Esophagus squamous epithelium (tissue), 5 donors: ENCODE measurements at places on chromosomes 7 and 10.

DNA sequence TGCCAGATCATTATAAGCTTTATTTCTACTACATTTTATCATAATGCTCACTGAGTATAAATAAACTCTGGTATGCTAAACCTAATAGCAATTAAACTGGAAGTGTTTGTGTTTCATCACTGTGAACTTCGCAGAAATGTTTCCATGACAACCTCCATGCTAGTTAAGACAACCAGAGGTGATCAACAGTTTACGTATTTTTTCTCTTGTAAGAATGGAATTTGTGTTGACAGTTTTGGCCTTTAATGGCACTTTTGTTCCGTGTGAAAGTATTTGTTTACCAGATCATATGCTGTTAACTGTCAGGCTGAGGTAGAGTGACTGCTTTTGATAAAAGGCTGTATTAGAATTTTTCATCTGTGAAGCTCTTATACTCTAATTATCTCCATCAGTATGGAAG, 212.1 kb upstream of the PPP1R3A start:
- H3K36me3 ChIP-seq = no peaks in the 10 kb centered on the region
- H3K27ac ChIP-seq = no peak overlapping the region
- no peaks in the 10 kb centered on the region for H3K27me3 ChIP-seq
- no peaks in the 10 kb centered on the region for H3K4me1 ChIP-seq
- no peak for DNase-seq

- no peaks in the 10 kb centered on the region for H3K4me1 ChIP-seq
- H3K4me3 ChIP-seq = no peak overlapping the region
- H3K27ac ChIP-seq = no peak overlapping the region
These were observed 226.2 kb downstream of the POLR1F start for GRCh38 chr7:19482628-19483027.

GRCh38 chr10:57145548-57145947, 784.5 kb upstream of the ZWINT start:
- H3K27me3 ChIP-seq = no peaks in the 10 kb centered on the region
- H3K36me3 ChIP-seq = no peaks in the 10 kb centered on the region
- DNase-seq = no peak
- no peaks in the 10 kb centered on the region for H3K4me1 ChIP-seq
- H3K27ac ChIP-seq = no peak overlapping the region

DNA sequence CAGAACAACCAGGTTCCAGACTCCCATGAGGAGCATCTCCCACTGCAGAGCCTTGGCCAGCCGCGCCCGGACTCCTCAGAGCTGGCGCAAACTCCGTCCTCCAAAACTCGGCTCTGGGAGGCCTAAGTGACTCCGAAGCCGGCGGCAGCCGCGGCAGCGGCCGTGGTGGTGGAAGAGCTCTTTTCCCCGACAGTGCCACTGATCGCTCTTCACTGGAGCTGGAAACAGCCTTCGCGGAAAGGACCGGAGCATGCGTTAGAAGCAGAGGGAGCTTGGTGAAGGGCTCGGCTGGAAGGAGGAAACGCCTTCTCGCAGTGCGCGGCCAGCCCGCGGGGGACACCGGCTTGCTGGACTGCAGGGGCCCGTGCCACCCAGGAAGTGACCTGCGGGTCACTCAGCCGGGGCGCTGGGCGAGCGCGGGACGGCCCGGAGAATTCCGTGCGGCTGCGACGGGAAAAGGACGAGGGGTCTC, 5.0 kb upstream of the HOXA13 start:
- DNase-seq = no peak
- peaks cover 77% of the 10 kb centered on the region for H3K27me3 ChIP-seq
- no peak overlapping the region for H3K4me3 ChIP-seq
- H3K36me3 ChIP-seq = no peaks in the 10 kb centered on the region

DNA sequence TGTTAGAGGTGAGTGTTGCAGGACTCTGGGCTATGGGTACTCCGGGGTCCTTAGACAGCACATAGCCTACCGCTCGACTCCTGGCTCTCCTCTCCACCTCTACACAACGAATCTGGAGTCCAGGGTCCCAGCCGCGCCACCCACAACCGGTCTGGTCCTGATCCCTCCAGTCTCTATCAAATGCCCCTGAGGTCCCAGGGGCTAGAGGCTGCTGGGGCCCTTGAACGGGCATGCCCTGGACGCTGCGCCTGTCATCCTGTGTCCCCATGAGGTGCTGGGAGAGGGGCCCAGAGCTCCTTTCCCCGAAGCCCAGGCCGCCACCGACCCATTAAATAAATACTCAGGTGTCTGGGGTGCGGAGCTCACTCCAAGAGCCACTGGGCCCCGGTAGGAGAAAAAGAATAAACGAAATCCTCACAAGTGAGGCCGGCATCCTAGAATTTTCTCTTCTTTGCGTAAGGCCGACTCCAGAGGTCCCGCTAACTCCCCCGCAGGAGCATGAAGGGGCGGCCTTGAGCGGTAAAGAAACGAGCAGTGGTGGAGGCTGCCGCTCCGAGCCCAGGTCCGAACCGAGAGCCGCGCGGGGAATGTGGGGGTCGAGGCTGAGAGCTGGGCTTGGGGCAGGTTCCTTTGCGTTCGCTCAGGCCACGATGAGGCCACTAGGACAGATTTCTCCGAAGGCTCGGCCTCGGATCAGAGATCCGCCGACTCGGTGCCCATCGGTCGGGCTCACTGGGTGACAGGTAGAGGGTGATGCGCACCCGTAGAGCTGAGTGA, 166.7 kb downstream of the NRF1 start:
- no peaks in the 10 kb centered on the region for H3K36me3 ChIP-seq
- no peak overlapping the region for H3K27ac ChIP-seq
- peaks cover 34% of the 10 kb centered on the region for H3K4me1 ChIP-seq
- peaks cover 44% of the 10 kb centered on the region for H3K27me3 ChIP-seq

- no peak overlapping the region for H3K4me3 ChIP-seq
- no peak overlapping the region for H3K27ac ChIP-seq
- no peaks in the 10 kb centered on the region for H3K36me3 ChIP-seq
- H3K4me1 ChIP-seq = no peaks in the 10 kb centered on the region
- DNase-seq = no peak
These were observed 508.0 kb upstream of the MGMT start for GRCh38 chr10:128958834-128959690.

- H3K4me3 ChIP-seq = no peak overlapping the region
- peaks cover 60% of the 10 kb centered on the region for H3K36me3 ChIP-seq
- no peaks in the 10 kb centered on the region for H3K27me3 ChIP-seq
- peaks cover 7% of the 10 kb centered on the region for H3K4me1 ChIP-seq
- no peak overlapping the region for H3K27ac ChIP-seq
These were observed 10.5 kb downstream of the DAGLB start for GRCh38 chr7:6437251-6437650.

GRCh38 chr10:112958275-112958995, 8.4 kb downstream of the TCF7L2 start:
- H3K27ac ChIP-seq = no peak overlapping the region
- no peaks in the 10 kb centered on the region for H3K36me3 ChIP-seq
- peaks cover 81% of the 10 kb centered on the region for H3K4me1 ChIP-seq
- DNase-seq = no peak
- H3K27me3 ChIP-seq = no peaks in the 10 kb centered on the region

DNA sequence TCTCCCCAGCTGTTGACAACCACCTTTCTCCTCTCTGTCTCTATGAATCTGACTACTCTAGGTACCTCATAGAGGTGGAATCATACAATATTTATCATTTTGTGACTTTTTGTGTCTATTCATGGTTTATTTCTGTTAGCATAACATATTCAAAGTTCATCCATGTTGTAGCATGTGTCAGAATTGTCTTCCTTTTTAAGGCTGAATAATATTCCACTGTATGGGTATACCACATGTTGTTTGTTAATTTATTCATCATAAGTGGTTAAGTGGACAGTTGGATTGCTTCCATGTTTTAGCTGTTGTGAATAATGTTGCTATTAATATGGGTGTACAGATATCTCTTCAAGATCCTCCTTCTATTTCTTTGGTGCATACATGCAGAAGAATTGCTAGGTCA, 69.9 kb upstream of the COMTD1 start:
- H3K4me3 ChIP-seq = no peak overlapping the region
- H3K36me3 ChIP-seq = no peaks in the 10 kb centered on the region
- DNase-seq = no peak
- H3K27me3 ChIP-seq = no peaks in the 10 kb centered on the region

DNA sequence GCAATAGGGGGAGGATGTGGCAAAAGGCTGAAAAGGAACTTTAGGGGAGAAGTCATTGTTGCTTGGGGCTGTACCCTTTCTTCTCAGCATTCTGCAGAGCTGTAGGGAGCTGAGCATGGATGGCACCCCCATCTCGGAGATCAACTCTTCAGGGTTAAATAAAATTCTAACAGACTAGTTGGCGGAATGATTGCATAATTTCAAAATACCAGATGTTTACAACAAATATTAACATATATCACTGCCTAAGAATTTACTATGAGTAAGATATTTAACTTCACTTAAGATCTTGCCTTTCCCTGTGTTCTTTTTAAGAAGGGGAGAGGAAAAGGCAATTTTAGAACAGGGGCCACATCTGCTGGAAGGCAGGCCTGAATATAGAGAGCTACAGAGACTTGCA, 509 bp upstream of the OR2F1 start:
- no peaks in the 10 kb centered on the region for H3K4me1 ChIP-seq
- no peak for DNase-seq
- H3K36me3 ChIP-seq = no peaks in the 10 kb centered on the region
- H3K4me3 ChIP-seq = no peak overlapping the region
- H3K27me3 ChIP-seq = no peaks in the 10 kb centered on the region

DNA sequence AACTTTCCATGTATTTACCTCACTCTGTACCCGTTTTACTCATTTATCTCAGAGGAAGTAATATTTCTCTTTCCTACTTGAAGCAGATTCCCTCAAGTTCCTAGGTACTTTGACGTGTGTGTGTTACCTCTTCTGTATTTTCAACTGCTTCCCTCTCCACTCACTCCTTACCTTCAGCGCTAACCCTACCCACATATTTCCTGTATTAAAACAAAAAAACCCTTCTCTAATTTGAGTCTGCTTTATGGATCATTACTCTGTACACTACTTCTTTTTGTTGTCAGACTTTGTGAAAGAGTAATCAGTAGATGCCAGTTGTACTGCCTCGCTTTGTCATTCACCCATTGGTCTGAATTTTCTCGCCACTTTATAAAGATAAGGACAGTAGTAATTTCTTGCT, 74.0 kb downstream of the CDK13 start:
- no peak overlapping the region for H3K4me3 ChIP-seq
- H3K27ac ChIP-seq = no peak overlapping the region
- H3K27me3 ChIP-seq = no peaks in the 10 kb centered on the region
- H3K36me3 ChIP-seq = peaks cover 64% of the 10 kb centered on the region
- DNase-seq = no peak
- no peaks in the 10 kb centered on the region for H3K4me1 ChIP-seq

DNA sequence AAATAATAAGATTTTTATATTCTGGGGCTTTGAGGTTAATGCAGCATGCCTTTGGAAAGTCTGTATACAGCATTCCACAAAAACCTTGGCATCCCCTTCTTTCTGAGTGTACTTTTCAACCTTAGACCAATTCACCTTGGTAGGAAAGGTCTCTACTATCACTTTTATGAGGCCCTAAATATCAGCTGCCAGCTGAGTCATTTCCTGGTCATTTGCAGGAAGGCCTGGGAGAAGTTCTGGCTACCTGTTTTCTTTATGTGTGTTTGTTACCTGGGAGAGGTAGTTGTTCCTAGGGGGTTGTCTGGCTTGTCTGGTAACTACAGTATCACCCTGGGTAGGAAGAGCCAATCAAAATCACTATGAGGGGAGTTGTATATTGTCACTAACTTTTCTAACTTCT, 4.1 kb downstream of the SPAM1 start:
- no peaks in the 10 kb centered on the region for H3K4me1 ChIP-seq
- no peak for DNase-seq
- H3K36me3 ChIP-seq = no peaks in the 10 kb centered on the region
- no peaks in the 10 kb centered on the region for H3K27me3 ChIP-seq

DNA sequence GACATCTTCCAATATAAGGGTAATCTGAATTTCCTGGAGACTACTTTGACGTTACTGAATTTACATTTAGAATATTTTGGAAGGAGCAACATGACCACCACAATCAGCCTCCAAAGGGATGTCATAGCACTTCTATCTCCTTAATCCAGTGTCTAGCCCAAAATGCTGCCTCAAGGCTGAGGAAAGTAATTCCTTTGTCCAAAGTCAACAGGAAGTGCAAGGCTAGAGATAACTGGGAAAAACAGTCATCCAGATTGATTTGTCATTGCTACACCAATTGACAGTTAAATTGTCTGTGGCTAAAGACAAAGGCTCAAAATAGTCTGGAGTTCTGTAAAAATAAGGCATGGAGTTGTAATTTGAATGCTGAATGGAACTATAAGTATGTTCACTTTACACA, 3.9 kb upstream of the TFPI2 start:
- H3K27ac ChIP-seq = no peak overlapping the region
- H3K27me3 ChIP-seq = no peaks in the 10 kb centered on the region
- DNase-seq = no peak
- H3K4me1 ChIP-seq = peaks cover 4% of the 10 kb centered on the region
- H3K36me3 ChIP-seq = no peaks in the 10 kb centered on the region

DNA sequence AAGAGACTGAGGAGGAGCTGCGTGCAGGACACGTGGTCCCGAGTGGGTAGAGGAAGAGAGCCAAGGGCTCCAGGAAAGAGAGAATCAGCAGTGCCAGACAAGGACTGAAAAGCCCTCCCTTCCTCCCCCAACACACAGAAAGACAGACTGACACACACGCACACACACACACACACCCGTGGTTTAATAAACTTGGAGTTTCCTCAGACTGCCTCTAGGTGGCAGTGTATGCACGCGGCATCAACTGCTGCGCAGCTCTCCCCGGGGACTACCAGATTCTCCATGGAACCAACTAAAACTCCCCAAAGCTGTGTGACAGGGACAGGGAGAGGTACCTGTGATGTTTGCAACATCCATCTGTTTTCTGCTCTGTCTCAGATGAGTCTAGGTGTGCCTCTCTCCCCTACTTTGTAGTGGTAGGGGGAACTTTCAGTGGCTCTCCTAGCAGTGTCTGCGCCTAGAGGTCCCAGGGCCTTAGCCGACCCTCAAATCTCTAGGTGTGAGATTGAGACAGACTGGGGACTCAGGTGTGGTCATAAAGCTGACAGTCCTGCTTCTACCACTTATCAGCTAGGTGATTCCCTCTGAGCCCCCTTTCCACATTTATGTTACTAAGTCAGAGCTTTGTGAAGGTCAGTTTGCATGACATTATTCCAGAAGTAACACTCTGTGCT, 9.3 kb upstream of the TSPAN14 start:
- H3K27me3 ChIP-seq = no peaks in the 10 kb centered on the region
- H3K4me3 ChIP-seq = no peak overlapping the region
- no peaks in the 10 kb centered on the region for H3K36me3 ChIP-seq
- peaks cover 11% of the 10 kb centered on the region for H3K4me1 ChIP-seq
- no peak for DNase-seq

- no peaks in the 10 kb centered on the region for H3K27me3 ChIP-seq
- H3K27ac ChIP-seq = no peak overlapping the region
- H3K4me3 ChIP-seq = no peak overlapping the region
- H3K4me1 ChIP-seq = peaks cover 29% of the 10 kb centered on the region
These were observed 22.2 kb downstream of the ARHGAP21 start for GRCh38 chr10:24701447-24701846.

- DNase-seq = no peak
- H3K27me3 ChIP-seq = no peaks in the 10 kb centered on the region
- H3K36me3 ChIP-seq = no peaks in the 10 kb centered on the region
- no peak overlapping the region for H3K4me3 ChIP-seq
These were observed 372.8 kb upstream of the MGMT start for GRCh38 chr10:129094233-129094632.
